Thoracic aorta (tissue), 2 donors: ENCODE measurements at places on chromosomes 1 and 21. TPM values are rescaled to one million over a fixed set of nuclear protein-coding genes. Genes with fewer than 3 reads are reported as not detected.
A peak's percentile ranks its signal among the peaks of the same experiment; 100 is the strongest.

The BRDT gene
- not detected for total RNA-seq

DNA sequence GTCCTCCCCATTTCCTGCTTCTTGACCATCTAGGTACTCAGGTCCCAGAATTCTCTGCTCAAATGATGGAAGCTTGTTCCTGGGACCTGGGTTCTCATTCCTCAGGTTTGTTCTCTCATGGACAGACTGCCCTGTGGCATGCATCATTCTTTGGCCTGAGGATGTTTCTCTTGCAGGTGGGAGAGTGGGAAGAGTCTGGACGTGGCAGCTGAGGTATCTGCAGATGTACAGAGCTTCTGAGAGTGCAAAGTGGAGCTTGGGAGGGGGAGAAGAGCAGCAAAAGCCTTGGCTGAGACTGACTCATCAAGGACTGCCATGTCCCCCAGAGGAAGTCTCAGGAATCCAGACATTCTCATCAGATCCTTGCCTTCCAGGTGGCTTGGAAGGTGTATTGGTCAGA is 63.1 kb downstream of the HSPA13 start:
- no peak for DNase-seq

The OR2T3 gene
- not detected for total RNA-seq

GRCh38 chr1:184456189-184456588 is 69.4 kb downstream of the C1orf21 start:
- DNase-seq = no peak

The HSPA6 gene
- total RNA-seq = 7.7 TPM

DNA sequence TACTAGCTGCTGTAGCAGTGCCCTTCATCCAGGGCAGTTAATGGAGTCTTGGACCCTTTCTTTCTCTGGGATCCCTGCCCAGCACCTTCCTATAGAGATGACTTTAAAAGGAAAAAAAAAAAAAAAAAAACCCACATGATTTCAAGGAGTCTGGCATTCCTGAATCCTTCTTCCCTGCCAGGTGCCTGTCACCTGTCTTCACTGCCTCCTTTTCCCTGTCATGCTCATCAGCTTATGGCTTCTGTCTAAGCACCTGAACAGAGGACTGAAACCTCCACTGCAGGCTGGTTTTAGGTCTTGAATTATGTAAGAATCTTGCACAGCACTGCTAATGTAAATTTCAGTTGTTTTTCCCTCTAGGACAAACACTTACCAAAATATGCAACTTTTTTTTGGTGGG is 24.9 kb downstream of the PPT1 start:
- no peak for DNase-seq

- DNase-seq = peak; percentile 21
Observed at GRCh38 chr1:6743189-6744101, 41.8 kb upstream of the CAMTA1 start.

The GSTM5 gene
- 6.9 TPM for total RNA-seq
